ENCODE measurements at places on chromosomes 1 and 21.

GRCh38 chr1:69129538-69129937 is 438.2 kb upstream of the LRRC7 start:
- no peak for DNase-seq

DNA sequence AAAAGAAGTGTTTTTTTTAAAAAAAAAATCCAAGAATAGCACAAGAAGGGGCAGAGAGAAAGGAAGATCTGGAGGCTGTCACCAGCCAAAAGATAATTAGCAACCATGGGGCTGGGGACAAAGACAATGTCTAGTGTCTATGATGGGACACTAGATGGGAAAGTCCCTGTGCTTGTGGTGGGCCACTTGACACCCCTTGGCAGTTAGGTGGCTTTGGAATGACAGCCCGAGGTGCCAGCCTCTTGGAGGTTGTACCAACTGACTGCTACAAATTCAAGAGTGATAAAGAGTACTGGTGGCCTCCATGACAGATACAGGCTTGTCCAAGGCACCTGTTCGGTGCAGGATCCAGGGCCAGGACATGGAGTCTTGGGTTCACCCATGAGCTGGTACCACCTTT is 21.6 kb downstream of the ATP2B4 start:
- no peak for DNase-seq

- no peak for DNase-seq
Observed at GRCh38 chr1:55309053-55309452, 93.9 kb upstream of the USP24 start.

DNA sequence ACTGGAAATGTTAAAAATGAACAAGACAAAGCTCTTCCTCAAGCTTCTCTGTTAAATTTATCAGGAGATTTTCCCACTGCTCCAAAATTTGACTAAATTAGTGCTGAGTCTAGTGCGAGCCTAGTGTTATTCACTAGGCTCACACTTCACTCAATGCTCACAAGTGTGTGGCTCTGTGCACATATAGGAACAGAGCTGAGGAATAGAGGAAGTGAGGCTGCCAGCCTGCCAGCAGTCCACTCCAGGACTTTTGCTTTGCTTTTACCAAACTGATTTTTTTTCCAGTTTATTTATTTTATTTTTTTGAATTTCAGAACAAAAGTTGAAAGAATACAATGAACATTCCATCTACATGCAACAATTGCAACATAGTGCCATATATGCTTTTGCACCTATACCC is 87.2 kb downstream of the VAV3 start:
- DNase-seq = no peak

- DNase-seq = no peak
Observed at GRCh38 chr1:208985231-208985630, 598.3 kb upstream of the CAMK1G start.

- no peak for DNase-seq
Observed at GRCh38 chr1:161085165-161085564, 4.2 kb downstream of the NECTIN4 start.
